ENCODE measurements at places on chromosomes 6 and 20.

GRCh38 chr6:140317950-140318349, 943.5 kb upstream of the CITED2 start:
- DNase-seq, result no peak

DNA sequence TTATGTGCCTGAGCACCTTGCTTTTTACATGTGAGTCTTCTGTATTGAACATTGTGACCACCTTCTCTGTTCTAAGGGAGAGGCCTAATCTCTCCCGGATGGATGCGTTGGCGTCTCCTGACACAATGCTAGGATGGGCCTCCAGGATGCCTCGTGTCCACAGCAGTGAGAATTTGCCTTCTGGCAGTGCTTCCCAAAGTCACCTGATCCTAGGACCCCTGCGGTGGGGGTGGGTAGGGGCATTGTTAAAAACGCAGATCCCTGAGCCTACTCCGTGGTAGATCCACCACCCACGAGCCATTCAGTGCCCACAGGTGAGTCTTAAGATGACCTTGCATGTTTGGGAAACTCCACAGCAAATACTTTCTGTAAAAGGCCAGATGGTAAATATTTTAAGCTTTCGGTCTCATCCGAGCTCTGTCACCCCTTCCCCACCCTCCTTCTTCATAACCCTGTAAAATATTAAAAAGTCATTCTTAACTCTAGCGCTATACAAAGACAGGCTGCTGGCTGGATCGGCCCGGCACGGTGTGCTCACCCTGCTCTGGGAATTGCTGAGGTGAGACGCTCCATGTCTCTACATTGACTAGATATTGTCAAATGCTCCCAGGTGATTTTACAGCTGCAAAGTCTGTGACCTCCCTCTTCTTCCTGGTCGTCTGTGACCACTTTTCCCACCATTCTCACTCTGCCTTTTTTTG, 106.7 kb upstream of the IYD start:
- DNase-seq, result no peak

DNA sequence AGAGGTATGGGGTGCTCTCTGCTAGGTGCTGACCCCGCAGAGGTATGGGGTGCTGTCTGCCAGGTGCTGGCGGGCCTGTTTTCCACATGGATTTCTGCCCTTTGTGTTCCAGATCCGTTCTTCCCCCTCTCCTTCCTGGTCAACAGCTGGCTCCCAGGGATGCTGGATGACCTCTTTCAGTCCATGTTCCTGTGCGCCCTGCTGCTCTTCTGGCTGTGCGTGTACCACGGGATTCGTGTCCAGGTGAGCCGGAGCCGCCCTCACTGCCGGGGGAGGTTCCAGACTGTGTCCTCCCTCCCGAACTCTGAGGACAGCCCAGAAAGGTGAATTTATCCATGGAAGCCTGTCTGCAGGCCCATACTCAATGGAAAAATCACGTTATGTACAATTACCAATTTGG, 36.3 kb downstream of the DYNLT1 start:
- DNase-seq, result no peak

DNA sequence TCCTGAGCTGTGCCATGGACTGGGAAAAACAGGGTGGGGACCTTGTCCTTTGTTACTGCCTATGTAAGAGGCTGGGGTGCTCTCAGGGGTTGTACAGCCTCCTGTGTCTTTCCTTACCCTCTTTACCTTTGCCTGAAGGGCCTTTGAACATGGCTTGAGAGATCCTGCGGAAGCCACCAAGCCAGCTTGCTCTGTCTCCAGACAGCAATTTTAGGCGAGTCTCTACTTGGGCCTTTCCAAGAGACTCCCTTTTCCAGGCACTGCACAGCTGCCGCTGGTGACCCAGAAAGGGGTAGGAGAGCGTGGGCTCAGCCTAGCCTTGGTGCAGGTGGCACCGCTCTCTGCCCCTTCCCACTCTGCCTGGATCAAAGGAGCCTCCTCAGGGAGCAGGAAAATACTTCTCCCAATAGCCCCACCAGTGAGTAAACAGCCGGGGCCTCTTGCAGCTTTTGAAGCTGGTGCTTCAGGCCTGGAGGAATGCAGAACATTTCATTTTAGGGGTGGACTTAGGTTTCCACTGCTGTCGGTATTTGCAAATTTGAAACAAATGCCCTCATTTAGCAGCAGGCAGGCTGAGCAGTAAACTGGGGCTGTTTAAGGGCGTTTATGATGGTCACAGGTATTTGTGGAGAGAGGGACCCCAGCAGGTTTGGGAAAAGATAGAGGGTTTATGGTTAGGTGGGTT, 13.9 kb downstream of the PTK7 start:
- no peak for DNase-seq

DNA sequence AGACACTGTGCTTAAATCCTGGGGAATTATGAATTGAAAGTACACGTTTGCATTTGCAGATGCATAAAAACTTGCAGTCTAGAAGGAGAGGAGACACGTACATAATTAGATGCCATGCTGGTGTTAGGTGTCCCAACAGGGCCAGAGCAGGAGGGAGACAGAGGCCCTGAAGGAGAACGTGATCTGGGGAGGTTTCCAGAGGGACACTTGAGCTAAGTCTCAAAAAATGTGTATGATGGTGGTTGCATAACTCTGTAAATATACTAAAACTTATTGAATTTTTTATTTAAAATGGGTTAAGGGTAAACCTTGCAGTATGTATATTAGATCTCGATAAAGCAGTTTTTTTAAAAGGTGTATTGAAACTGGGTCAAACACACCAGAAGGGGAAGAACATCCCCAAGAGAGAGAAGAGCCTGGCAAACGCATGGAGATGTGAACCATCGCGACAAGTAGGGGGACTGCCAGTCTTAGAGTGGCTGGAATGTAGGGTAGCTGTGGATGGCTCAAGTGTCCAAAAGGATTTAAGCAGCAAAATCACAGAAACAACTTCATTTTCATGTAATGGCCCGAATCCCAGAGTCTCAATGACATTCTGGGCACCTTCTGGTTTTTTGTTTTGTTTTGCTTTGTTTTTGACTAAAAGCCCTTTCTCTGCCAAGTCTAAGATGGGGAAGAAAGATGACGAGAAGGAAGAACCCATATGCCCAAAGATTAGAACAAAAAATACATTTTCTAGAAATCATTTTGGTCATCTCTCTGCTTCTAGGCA, 15.3 kb downstream of the TRAF3IP2 start:
- DNase-seq, result no peak

DNA sequence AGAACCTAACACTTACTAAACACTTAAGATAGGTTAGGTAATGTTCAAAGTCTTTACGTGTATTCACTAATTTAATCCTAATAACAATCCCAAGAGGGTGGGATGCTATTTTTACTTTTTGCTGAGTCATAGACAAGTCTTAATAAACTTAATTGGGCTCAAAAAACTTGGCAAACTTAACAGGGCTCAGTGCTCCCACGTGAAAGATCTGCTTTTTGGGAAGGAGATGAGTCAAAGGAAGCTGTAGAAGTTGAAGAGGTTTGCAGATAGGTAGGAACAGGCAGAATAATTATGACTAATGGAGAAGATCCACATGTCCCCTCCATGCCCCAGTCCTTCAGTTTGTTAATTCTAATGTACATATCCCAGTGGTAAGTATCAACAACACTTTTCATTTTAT, 44.5 kb upstream of the STMND1 start:
- DNase-seq, result no peak

DNA sequence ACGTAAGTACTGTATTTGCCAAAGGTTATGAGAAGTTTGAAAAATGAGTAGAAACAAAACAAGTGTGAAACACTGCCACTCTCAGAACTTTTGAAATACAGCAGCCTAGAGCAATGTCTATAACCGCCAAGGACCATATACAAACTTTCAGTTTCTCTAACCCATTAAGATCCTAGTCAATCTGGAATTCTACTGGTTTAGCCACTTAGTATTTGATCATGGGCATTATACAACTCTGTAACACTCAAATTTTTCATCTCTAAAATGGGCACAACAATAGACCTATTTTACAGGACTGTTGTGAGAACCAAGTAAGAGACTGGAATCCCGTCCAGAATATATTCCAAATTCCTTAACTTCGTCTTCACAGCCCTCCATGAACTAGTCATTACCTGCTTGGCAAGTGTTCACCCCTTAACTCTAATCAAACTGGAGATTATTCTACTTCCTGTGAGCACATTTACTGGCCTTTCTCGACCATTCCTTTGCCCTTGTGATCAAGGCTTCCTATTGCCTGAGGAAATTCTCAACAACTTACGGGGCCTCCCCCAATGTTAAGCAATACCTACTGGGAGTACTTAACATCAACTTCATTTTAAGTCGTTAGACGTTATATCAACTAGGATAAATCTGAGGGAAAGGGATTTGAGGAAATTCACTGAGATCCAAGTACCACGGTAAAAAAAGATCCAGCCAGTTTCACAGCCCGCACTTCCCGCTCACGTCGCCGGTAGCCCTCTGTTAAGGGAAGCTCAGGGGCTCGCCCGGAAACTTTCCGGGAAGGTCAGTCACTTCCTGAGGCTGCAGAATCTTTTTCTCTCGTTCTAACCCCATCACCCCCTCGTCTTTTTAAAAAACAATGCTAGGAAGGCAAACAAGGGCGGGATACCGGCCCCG, 1.1 kb downstream of the EIF2S2 start:
- DNase-seq, result peak; percentile 74

DNA sequence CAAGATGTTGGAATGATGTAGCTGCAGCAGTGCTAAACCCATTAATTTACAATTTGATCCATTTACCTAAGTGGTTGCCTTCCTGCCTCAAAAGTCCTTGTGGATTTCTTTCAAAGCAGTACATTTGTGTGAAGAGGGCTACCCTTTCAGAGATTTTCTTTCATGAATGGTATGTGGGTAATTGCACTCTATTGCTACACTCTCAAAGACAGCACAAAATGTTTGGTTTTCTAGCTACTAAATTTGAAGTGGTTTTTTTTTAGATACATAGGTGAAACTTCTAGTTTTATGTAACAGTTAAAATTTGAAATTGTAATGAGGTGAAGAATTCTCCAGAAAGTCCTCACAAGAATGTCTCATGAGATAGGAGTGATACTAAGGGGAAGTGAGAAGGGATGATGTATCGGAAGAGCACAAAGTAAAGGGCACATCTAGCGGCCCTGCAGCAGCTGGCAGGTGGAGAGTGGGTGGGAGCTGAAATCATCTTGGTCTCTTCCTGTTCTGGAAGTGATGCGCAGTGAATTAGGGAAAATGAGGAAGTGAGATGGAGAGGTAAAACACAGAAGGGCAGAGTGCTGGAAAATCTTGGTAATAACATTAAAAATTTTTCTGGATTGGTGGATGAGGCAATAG, 236.8 kb upstream of the MAN1A1 start:
- DNase-seq, result peak; percentile 11

DNA sequence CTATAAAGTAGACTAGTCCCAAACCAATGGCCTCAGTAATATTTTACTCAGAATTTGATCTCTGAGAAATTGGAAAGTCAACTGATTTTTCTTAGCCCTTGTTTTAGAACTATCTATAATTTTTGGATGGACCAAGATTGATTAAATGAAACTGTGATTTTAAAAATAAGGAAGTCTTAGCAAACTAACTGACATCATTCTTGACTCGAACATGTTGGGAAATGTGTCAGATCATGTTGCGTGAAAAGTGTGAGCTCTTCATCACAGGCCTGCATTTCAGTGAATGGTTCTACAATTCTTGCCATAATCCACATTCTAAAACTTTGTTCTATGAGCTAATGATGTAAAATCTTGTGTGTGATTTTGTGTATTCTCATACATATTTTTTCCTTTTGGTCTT, 11.0 kb downstream of the TNFAIP3 start:
- DNase-seq, result peak; percentile 75

- no peak for DNase-seq
These were observed at the start of gene RIMS1 for GRCh38 chr6:71886184-71887005. TSS of gene RIMS1 (plus strand) at chr6:71886550. CDS start at chr6:71887024, 474 bp downstream.

GRCh38 chr6:132465530-132466485, 47.1 kb downstream of the STX7 start:
- peak; percentile 13 for DNase-seq

DNA sequence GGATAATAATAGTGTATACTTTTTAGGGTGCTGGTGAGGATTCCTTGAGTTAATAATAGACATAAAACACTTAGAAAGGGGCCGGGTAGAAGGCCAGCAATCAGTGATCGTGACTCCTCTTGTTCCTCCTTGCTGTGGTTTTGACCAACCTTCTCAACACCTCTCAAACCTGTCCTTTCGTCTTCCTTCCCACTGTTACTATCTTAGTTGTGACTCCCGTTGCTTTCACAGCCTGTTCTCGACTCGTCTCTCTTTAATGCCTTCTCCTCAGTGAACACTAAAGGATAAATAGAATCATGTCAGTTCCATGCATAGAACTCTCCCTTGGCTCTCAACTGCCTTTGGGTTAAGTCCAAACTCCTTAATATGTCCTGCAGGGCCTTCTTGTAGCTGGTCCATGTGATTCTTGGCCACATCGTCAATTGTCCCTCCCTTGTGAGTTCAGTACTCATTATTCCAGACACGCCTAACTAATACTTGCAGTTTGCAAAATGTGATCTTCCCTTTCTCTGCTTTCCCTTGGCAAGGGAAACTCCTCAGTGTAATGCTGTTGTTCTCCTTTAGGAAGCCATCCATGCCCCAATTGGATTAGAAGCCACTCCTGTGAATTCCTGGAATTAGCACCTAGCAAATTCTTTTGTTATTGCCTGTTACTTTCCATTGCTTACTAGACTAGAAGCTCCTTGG, 164.9 kb downstream of the UTRN start:
- no peak for DNase-seq

GRCh38 chr20:39716796-39717341, 754.7 kb downstream of the DHX35 start:
- DNase-seq, result no peak

DNA sequence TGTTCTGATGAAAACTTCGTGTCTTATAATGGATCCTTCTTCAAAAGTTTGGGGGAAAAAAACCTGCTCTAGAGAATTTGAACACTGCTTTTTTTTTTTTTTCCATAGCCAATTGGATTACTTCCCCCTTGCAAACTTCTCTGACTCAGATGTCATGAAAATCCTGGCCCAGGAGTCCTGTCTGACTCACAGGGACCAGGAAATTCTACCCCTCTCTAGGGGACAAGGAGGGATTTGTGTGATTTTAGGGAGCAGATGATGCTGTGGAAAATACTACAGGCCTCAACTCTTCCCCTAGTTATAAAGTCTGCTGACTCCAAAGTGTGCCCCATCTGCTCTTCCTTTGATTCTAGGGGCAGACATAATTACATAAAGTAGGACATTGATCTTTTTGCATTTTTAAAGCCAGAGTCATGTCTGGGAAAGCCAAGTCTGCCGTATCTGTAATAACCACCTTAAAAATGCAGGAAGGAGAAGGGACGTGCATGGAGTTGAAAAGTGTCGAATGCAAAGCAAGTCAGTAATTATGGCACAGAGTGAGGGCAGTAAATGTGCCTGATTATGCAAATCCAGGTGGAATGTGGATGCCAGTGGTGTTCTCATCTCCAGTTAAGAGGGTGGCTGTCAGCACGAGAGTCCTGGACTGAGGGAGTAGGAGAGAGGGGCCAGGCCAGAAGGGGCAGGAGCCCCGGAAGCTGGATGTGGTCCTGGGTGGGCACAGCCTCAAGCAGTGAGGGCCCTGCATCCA, 144.3 kb upstream of the SULF2 start:
- DNase-seq, result no peak

Measured in inflammatory macrophage treated with lipopolysaccharide for 4 hours (primary cell).